ENCODE measurements at places on chromosomes 1 and 21.

DNA sequence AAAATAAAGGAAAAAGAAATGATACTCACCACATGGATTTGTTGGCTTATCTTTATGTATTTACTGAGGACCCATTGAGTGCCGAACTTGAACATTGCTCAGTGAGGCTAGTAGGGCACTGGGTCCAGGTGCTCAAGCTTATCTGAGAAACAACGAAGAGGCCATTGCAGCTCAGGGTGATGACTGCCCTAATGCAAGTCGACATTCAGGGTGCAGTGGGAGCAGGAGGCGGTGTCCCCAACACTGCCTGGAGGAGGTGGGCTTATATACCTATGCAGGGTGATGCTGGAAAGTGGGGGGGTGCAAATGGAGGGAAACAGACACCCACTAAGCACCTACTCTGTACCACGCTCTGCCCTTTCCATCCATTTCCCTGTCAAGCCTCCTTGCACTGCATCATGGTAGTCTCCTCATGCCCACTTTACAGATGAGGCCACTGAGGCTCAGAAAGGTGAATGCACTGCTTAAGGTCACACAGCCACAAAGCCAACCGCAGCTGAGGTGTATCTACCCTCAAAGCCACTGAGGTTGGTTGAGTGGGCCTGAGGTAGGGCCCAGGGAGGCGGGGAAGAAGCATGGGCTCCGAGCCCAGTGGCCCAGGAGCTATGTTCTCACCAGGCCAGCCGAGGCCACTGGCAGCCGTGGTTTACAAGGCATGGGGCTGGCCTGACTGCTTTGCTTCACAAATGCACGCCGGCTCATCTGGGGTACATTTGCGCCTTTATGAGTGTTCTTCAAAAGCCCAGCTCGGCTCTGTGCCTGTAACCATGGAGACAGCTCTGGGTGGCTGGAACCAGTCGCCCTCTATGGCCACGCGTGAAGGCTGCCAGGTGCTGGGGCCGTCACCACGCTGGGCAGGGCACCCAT, 103.8 kb downstream of the EPHB2 start:
- DNase-seq = no peak

- DNase-seq = no peak
Observed at GRCh38 chr1:185353124-185353523, 36.1 kb upstream of the IVNS1ABP start.

- no peak for DNase-seq
Observed at GRCh38 chr1:242185731-242186130, 186.8 kb upstream of the MAP1LC3C start.

GRCh38 chr1:150405660-150406059, 41.7 kb downstream of the RPRD2 start:
- DNase-seq = no peak

DNA sequence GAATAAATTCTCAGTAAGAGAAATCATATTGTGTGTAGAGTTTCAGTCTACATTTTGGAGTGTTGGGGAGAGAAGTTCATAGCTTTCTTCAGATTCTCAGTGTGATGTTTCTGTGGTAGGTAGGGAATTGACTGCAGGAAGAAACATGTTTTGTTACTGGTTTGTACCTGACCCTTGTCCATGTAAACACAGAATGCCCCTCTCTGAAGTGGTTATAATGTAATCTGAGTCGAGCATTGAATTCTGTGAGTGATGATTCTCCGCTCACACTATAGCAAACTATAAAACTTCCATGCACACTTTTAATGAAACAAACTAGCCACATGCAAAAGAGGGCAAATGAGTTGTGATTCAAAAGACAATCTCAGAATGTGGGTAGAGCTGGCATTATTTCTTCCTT, 433.2 kb downstream of the USP25 start:
- DNase-seq = no peak

- no peak for DNase-seq
Observed at GRCh38 chr1:196660852-196661251, 9.0 kb downstream of the CFH start.

DNA sequence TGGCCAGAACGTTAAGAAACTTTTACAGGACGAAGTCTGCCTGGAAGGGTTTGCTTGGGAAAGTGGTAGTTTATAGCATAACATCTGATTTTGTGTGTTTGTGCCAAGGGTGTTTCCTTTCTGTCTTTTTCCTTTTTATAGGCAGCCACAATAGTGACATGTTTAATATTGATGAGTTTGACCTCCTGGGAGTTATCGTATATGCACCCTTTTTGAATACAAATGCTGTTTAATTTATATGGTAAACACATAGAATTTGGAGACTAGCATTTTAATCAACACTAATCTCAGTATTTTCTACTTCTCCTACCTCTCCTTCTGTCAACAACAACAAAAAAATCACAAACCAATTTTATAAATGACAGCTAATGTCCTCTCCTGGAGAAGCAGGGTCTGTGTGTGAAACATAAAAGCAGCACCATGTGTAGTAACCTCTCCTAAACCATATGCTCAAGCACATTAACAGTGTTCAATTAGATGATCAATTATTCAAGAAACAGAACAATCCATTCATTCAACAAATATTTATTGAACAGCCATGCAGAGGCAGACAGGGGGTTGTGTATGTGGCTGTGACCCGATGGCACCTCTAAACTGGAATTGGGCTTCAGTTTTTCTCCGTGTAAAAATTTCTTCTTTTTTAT, 604 bp upstream of the FMN2 start:
- no peak for DNase-seq

- DNase-seq = peak; percentile 63
Observed at GRCh38 chr1:10378081-10378841, 20.6 kb upstream of the PGD start.

GRCh38 chr1:24472527-24473251, 29.9 kb upstream of the RCAN3 start:
- DNase-seq = no peak

GRCh38 chr1:6581561-6582305, 1.9 kb downstream of the ZBTB48 start:
- DNase-seq = no peak

GRCh38 chr1:44713321-44713781, 17.6 kb downstream of the RNU5D-1 start:
- DNase-seq = no peak

- no peak for DNase-seq
Observed at GRCh38 chr1:177235350-177235749, 64.6 kb downstream of the BRINP2 start.

- DNase-seq = no peak
Observed at GRCh38 chr1:66933887-66934700, 9.3 kb downstream of the MIER1 start.

DNA sequence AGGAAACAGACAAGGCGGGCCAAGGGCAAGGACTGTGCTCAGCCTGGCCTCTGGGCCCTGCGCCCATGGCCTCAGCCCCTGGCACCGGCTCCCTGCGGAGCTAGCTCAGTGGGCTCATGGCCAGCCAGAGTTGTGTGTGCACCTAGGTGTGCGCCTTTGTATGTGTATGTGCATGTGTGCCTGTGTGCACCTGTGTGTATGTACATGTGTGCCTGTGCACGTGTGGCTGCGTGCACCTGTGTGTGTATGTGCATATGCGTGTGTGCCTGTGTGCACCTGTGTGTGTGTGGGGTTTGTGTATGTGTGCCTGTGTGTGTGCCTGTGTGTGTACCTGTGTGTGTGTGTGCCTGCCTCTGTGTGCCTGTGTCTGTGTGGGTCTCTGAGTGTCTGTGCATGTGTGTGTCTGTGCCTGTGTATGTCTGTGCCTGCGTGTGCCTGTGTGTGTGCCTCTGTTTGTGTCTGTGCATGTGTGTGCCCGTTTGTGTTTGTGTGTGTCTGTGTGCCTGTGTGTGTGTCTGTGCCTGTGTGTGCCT, 7.4 kb downstream of the GPR137B start:
- no peak for DNase-seq

DNA sequence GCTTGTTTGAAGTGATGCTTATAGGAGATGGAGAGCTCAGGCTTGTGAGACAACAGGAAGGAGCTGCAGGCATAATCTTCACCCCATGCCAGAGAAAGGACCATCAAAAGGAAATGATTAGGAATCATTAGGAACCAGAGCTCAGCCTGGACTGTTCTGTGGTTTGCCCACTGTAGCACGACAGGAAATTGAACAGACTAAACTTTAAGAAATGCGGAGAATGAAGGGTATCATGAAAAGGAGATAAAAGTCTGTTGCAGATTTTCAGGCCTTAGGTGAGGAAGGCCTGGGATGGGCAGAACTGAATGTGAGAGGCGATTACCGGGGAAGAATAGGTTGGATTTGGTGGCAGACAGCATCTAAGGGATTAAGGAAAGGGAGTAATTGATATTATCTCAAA, 292.0 kb upstream of the PLXNA2 start:
- no peak for DNase-seq

- no peak for DNase-seq
Observed at GRCh38 chr1:14598007-14598497, 433 bp upstream of the KAZN start.

DNA sequence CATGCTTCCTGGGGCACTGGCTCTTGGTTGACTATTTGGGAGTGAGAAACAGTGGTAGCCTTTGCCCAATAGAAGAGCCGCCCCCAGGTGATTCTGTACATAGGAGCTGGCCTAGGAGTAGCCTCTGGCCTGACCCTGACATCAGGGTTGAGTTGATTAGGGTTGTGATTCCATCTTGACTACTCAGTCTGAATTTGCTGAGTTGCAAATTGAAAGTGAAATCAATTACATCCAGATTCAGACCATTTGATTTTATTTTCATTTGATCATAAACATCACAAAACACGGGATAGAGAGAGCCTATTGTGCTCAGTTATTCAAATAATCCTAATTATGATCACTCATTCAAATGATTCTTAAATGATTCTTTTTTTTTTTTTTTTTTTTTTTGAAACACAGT, 253.2 kb downstream of the KIF26B start:
- DNase-seq = no peak

DNA sequence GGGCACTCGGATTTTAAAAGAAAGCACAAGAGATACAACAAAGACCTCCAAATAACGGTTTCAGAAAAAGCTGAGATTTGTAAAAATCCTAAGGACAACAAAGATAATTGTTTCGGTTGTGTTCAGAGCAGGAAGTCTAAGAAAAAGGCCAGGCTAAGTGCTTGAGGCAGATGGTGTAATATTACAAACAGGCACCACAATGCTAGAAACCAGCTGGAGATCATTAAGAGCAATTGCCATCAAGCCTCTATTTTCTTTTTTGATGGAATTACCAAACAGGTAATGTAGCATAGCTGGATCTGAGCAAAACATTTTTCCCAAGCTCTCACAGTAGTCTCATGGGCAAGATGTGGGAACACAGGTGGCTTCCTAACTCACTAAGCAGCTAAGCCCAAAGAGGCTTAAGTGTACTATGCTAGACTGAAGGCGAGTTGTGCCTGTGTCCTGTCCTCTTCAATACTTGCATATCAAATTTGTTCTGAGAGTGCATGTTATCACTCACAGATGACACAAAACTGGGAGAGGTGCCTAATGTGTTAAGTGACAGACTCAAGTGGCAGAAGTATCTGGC, 161.6 kb downstream of the GLUL start:
- no peak for DNase-seq

- no peak for DNase-seq
Observed at GRCh38 chr1:11188381-11188780, 774 bp upstream of the ANGPTL7 start.

- DNase-seq = no peak
Observed at GRCh38 chr1:115164484-115164883, 75.2 kb upstream of the TSPAN2 start.

- no peak for DNase-seq
Observed at GRCh38 chr1:72060466-72061245, 221.7 kb downstream of the NEGR1 start.

GRCh38 chr1:71861022-71861421, 421.3 kb downstream of the NEGR1 start:
- DNase-seq = no peak

DNA sequence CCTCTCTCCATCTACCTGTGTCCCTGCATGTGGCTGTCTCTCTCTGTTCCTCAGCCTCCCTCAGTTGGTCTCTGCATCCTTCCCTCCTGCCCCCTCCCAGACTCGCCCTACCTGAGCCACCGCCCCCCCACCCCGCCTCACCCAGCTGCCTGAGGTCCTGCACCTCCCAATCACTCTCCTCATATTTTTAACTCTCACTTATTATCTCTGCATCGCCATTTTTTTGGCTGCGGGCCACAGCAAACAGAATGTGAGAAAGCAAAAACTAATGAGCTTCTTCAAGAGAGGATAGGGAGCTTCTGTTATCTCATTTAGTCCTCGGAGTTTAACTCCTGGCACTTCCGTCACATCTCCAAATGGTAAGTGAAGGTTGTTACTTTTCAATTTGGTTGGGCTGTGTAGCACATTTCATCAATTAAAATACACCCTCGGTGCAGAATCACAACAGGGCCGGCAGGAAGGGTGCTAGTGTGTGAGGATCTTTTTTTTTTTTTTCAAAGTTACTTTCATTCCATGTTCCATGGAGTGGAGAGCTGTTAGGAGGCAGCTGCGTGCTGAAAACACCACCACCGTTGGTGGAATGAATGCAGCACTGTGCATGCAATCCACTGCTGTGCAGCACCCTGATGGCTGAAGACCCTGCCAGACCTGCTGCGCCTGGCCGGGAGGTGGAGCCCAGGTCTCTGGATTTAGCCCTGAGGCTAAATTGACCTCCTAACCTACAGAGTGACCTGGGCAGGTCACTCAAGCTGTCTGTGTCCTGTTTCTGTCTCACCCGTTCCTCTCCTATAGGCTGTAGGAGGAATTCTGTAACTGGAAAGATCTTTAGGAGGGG, 157.2 kb upstream of the NFIA start:
- no peak for DNase-seq

DNA sequence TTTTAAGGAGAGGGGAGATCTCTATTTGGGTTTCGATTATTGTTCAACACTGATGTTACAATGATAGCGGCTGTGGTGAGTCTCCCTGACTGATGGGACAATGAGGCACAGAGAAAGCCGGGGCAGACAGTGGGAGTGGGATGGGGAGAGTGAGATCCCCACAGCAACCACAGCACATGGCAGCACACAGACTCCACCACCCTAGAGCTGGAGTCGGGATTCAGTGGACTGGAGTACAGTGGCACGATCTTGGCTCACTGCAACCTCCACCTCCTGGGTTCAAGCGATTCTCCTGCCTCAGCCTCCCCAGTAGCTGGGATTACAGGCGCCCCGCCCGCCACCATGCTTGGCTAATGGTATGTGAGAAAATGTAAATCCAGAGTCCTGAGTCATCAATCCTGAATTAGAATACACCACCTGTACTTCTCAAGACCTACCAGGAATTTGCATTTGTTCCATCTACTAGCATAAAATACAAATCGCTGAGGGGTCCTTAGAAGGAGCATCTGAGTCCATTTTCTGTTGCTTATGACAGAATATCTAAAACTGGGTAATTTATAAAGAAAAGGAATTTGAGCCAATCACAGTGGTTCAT, 125.8 kb downstream of the TOMM20 start:
- DNase-seq = no peak

GRCh38 chr1:193658081-193658480, 471.7 kb upstream of the B3GALT2 start:
- DNase-seq = no peak

- DNase-seq = no peak
Observed at GRCh38 chr1:178743801-178744200, 18.8 kb downstream of the RALGPS2 start.

- DNase-seq = no peak
Observed at GRCh38 chr21:33374450-33375096, 28.6 kb upstream of the IFNGR2 start.

Data from AG04449 (cell line).